ENCODE measurements at places on chromosomes 6 and 20.

- no peak for DNase-seq
These were observed 110.3 kb downstream of the CHD6 start for GRCh38 chr20:41507851-41508250.

DNA sequence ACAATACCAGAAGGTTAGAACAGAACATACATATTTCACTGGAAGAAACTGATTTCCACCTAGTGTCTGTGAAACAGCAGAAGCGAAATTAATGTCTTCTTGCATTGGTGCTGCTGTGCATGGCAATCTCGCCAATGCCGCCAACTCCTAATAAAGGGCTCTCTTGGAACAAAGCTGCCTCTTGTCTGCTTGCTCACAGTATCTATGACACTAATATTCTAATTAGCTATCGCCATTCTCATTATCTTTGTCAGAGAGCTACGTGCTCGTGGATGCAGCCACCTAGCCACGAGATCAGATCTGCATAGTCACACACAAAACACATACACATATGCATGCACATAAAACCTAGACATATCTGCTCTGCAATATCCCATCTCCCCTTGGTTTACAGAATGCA lies 145.9 kb upstream of the OLIG3 start:
- DNase-seq: no peak

DNA sequence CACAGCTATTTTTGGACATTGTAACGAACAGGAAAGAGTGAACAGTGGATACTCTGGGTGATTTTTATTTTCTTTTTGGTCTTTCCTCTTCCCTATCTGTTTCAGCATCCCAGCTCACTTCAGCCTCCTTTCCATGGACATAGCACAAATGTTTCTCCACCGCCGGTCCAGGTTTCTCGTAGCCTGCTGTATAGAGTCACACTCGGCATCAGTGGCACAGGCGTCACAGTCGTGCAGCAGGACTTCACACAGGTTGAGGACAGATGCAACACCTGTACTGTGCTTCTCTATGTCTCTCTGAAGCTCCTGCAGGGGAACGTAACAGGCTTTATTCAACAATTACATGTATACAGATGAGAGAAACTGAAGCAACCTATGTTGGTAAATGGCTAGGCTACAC lies 348.3 kb downstream of the ESR1 start:
- no peak for DNase-seq

GRCh38 chr6:111533087-111533784 lies 50.2 kb upstream of the REV3L start:
- DNase-seq: no peak

GRCh38 chr6:42417641-42418112 lies 34.0 kb downstream of the TRERF1 start:
- no peak for DNase-seq

- no peak for DNase-seq
These were observed 18.7 kb downstream of the UQCC2 start for GRCh38 chr6:33692760-33693158.

DNA sequence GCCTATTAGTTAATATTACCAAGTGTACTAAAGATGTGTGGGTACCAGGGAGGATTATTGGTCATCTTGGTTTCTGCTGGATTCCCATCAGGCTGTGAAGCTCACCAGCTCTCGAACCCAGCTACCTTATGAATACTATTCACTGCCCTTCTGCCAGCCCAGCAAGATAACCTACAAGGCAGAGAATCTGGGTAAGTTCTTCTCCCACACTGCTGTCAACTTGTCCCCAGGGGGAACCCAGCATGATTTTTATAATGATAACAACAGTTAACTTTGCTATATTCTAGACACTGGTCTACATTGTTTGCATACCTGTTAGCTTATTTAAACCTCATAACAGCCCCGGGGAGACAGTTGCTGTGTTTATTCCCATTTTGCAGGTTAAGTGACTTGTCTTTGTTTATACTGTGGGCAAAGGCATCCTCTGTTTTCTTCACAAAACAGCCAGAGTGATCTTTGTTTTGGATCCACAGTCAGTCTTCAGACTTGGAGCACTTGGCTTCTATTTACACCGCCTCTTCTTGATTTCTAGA lies 26.5 kb downstream of the TM9SF4 start:
- DNase-seq: no peak

DNA sequence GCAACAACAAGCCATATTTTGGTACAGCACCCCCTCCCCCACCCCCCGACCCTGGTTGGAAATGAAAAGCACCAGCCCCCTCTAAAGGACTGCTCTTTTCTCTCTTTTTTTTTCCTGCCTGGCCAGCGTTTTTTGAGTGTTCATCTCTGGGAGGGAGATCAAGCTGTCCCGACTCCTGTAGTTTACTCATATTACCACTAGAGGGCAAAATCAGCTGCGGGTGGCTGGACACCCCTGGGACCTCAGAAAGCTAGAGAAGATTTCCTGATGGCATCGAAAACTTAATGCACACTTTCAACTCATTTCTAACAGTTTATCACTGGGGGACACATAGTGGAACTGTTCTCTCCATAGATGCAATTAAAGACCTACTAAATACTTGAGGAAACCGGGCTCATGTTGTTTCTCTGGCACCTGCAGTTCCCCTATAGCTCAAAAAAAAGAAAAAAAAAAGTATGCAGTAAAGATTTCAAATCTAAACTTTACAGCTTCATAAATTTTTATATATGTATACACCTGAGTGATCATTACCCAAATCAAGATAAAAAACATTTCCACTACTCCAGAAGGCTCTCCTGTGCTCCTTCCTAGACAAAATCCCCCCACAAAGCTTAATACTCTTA lies 24.4 kb downstream of the CNBD2 start:
- no peak for DNase-seq

GRCh38 chr6:125307964-125308615 lies 6.3 kb upstream of the HDDC2 start:
- no peak for DNase-seq

DNA sequence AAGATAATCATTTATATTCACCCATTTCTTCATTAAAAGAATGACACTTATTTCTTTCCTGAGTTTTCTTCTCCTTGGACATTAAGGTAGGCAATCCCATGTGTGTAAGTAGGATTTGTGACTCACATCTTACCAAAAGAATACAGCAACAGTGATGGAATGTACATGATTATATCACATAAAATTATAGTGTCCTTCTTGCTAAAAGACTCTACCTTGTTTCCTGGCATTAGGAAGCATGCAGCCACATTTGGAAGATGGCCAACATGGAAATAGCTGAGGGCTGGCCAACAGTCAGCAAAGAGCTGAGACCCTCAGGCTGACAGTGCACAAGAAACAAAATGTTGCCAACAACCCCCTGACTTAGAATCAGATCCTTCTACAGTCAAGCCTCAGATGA lies 327.9 kb upstream of the MARCKS start:
- no peak for DNase-seq

- no peak for DNase-seq
These were observed 2.7 kb downstream of the HIVEP2 start for GRCh38 chr6:142942238-142942637.

- no peak for DNase-seq
These were observed 46.3 kb downstream of the GCLC start for GRCh38 chr6:53498649-53499048.

DNA sequence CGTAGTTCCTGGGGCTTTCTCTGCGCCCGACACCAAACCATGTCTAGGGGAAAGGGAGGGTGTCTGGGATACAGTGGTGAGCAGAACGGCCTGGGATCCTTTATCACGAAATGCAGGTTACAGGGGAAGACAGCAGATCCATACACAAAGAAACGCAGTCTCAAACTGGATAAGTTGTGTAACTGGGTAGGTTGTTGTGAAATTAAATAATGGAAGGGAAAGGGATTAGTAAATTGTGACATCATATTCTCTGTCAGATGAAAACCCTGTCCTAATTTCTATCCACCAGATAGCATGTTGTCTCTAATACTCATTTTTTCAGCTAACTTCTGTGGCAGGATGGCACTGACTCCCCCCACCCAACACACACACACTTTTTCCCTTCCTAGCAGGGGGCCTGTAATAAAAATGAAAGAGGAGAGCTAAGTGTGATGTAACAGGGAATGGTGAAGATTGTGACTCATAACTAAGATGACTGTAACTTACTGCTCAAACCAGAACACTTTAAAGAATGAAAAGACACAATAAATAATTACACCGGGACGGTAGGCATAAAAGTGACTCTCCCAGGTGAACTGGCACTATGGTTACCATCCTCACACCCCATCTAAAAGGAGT lies 769 bp upstream of the TRPC4AP start:
- no peak for DNase-seq

DNA sequence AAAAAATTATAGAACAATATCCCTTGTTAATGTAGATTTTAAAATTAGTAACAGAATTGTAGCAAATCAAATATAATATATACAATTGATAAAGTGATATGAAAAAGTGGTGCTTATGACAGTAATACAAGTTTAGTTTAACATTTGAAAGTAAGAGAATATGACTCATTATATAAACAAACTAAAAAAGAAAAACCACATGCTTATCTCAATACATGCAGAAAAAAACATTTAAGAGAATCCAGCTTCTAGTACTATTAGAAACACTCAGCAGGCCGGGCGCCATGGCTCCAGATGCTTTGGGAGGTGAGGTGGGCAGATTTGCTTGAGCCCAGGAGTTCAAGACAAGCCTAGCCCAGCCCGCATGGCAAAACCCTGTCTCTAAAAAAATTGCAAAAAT lies 60.7 kb upstream of the LAMA2 start:
- no peak for DNase-seq

DNA sequence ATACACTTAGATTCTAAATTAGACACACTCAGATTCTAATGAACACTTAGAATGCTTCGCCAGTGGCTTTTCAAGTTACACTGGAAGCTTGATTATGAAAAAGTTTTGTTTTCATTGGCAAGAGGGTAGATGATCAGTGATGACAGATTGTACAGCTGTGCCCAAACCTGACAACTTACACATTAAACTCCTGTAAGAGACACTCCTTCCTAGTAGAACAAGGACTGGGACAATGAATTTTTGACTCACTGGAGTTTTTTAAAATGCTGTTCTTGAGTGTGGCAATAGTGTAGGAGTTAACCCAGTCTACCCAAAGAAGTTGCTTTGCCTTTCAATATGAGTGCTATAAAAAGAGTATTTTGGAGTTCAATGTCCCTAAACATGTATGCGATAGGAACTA lies 140.8 kb downstream of the SLC16A10 start:
- DNase-seq: no peak

DNA sequence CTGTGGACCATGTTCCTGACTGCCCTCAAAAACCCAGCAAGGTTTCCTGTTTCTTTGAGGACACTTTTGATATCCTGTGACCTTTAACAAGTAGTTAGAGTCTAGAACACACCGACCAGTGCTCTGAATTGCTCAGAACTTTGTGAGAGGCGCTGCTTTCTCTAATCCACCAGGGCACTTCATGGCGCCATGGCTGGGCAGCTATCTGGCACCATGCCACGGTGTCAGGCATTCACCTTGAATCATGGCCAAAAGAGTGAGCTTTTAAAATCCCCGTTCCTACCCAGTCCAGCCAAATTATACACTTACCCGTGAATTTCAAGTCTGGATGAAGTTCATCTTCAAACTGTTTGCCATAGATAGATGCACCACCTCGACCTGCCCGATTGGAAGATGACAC lies 17.0 kb upstream of the CPNE5 start:
- no peak for DNase-seq

DNA sequence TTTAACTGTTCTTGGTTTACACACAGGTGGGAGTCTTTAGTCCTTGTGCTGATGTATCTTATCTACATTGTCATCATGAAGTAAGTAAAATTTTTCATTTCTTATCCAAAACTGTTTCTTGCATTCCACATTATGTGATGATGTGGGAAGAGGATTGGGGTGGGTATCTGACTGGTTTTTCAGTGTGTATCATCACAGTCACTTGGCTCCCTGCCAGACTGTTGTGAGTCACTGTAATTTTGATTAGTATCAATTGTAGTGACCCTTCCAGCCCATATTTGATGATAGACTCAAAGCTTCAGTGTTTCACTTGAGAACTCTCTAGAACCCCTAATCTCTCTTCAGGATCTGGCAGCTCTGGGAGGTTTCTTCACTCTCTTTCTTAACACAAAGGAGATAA lies 84.5 kb upstream of the RIN2 start:
- no peak for DNase-seq

DNA sequence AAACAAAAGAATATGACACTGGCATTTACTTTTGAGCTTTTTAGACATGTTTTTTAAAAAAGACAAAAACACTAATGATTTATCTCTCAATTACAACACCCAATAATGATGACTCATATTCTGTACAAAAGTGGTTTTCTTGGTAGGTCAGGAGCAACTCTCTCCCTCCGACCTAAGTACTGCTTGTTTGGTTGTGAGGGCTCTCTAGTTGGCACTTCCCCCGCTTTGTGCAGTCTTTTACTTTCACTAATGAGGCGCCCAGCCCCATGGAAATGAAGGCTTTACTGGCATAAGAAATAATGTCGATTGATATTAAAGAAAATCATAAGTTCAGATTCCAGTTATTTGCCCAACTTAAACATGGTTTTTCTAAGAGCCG lies 1.3 kb downstream of the KPNA5 start:
- peak; percentile 9 for DNase-seq

DNA sequence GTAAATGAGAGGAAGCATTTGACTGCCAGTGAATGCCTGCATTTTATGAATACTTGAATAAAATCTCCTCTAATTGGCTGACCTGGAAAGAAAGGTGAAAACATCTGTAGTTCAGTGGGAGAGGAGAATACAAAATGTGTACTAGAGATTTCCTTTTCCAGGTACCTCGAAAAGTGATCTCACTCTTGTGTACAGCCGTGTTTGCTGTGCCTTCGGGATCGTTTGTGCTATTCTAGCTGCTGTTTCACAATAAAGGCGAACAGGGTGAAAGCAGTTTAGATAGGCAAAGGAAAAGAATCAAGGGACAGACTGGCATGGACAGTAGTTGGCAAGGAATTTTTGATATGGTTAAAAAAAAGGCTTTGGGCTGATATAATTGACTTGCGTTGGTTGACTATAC lies 112.3 kb downstream of the ARID1B start:
- no peak for DNase-seq

- DNase-seq: no peak
These were observed 26.8 kb downstream of the MANBAL start for GRCh38 chr20:37316116-37316774.

- DNase-seq: no peak
These were observed 49.6 kb upstream of the HBS1L start for GRCh38 chr6:135104199-135104598.

GRCh38 chr6:29680904-29681303 lies at the start of gene ZFP57:
Gene ZFP57 (minus strand): TSS chr6:29681152. CDS start chr6:29677003, 4,149 bp downstream.
- DNase-seq: no peak

GRCh38 chr20:20409331-20409730 lies 41.4 kb downstream of the INSM1 start:
- DNase-seq: no peak

- DNase-seq: no peak
These were observed 13.8 kb downstream of the ITPR3 start for GRCh38 chr6:33634946-33635345.

GRCh38 chr6:11761744-11762620 lies 16.6 kb downstream of the ADTRP start:
- DNase-seq: no peak

GRCh38 chr6:45438849-45439406 lies 61.2 kb upstream of the SUPT3H start:
- DNase-seq: no peak

DNA sequence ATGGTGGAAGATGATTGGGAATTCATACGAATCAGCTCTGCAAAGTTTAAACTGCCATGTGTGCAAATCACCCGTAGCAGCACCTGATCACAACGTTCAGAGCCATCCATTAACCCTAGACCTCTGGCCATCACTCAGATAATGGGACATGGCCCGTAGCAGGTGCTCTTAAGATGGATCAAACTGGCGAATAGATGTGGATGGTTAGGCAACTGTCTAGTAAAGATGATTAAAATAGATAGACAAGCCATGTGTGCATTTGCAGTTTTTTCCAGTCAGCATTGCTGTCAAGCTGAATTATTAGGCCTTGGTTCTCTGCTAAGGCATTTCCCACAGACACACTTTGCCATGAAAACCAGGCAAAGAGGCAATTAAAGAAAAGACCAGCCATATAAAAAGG lies 40.6 kb upstream of the PHACTR1 start:
- DNase-seq: no peak

Data from DMS153 (cell line).